ENCODE measurements at places on chromosomes 7 and 10.

DNA sequence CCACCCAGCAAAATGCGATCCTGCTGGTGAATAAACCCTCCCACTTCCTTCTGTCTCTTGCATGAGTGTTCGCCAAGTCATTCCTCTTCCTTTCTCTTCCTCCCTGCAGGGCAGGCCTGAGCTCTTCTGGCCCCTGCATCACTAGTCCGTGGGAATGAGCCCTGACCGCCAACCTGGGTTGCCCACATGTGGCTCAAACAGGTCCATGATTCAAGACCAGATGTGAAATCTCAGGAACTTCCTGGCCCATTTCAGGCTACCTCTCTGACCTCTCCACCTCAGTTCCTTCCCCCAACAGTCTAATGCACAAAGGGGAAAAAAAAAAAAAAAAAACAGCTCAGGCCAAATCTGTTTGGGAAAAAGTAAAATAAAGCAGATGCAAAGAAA lies 5.4 kb upstream of the YWHAG start:
- DNase-seq, result no peak

GRCh38 chr10:111384556-111384955 lies 307.7 kb downstream of the ADRA2A start:
- no peak for DNase-seq

DNA sequence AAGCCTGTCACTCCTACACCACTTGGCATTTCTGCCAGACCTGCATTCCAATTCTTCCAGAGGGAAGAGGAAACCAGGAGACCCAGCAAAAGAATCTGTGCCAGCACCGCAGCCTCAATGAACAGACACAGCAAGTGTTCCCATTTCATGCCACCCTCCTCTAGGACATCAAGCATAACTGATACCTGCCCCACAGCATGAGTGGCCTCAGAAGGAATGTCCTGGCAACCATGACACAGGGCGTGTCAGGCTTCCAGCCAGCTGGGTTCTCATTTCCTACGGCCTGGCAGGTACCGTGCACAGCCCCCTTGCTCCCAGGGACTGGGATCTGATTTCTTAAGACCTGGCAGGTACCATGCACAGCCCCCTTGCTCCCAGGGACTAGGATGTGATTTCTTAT lies 7.8 kb downstream of the MAD1L1 start:
- no peak for DNase-seq

DNA sequence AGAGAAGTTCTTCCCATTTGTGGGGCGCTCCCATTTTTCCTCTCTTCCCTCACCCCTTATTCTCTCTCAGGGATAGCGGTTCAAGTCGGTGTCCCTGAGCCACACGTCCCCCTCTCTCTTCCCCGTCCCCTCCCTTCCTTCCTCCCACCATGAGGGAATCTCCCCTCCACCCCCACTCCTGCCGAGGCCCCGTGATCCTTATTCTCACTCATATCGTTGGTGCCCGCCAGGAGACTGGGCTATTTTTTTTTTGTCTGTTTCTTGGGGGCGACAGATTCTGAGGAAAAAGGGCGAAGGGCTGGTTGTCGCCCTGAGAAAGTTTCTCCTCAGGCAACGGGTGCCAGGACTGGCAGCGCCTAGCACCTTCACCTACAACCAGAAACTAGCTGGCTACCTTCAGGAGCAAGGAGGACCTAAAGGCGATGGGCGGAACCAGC lies 723 bp downstream of the ZCWPW1 start:
- DNase-seq, result no peak

DNA sequence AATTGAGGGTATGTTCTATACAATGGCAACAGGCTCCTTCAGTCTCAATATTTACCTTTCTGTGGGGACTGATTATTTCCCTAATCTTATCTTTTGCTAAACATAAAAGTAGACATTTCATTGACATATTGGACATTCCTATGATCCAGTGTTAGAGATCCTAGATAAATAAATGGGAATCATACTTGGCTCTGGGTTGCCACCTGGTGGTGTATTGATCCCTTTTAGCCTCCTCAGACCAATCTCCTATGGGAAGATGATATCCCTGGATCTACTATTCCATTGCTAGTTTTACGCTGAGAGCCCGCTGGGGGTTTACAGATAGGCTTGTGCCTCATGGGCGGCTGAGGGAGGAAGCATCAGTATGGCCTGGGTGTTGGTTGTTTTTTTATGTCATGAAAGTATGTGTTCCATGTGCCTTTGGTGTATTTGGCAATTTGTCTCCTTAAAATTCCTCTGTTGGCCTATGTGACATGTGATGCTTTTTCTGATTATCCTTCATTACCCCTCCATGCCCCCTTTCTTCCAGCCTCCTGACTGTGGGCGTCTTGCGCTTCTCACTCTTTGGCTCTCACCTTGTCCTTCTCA lies 18.8 kb downstream of the CELF2 start:
- DNase-seq, result no peak

- DNase-seq, result no peak
Observed at GRCh38 chr7:1197997-1198625, 34.6 kb upstream of the UNCX start.

GRCh38 chr7:68485253-68485917 lies 1112.9 kb upstream of the AUTS2 start:
- DNase-seq, result no peak

DNA sequence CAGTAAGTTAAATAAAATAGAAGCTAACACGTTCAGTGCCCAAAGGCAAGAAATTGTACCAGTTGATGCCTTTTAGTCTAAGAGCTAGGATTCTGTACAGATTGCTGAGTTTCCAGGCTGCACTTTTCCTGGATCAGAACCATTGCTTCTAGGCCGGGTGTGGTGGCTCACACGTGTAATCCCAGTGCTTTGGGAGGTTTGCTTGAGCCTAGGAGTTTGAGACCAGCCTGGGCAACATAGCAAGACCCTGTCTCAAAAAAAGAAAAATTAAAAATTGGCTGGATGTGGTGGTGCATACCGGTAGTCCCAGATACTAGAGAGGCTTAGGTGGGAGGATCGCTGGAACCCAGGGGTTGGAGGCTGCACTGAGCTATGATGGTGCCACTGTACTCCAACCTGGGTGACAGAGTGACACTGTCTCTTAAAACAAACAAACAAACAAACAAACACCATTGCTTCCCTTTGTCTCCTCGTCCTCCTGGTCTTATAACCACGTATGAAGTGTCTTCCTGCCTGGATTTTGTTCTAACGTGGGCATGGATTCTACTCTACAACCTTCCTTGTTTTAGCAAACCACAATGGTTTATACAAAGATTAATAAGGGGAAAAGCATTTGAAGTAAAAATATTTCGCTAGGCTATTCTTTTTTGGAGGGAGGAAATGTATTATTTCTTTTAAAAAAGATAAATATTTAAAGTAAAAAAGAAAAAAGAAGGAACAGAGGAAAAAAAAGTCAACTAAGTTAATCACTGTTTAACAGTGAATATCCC lies 9.7 kb upstream of the CCNY start:
- DNase-seq, result no peak

- no peak for DNase-seq
Observed at GRCh38 chr7:129657363-129657762, 45.8 kb downstream of the NRF1 start.

GRCh38 chr10:130339911-130340310 lies 203.7 kb downstream of the GLRX3 start:
- DNase-seq, result no peak

GRCh38 chr10:1191752-1192151 lies 135.6 kb downstream of the WDR37 start:
- DNase-seq, result no peak

GRCh38 chr7:135562720-135563119 lies 5.0 kb downstream of the NUP205 start:
- no peak for DNase-seq

DNA sequence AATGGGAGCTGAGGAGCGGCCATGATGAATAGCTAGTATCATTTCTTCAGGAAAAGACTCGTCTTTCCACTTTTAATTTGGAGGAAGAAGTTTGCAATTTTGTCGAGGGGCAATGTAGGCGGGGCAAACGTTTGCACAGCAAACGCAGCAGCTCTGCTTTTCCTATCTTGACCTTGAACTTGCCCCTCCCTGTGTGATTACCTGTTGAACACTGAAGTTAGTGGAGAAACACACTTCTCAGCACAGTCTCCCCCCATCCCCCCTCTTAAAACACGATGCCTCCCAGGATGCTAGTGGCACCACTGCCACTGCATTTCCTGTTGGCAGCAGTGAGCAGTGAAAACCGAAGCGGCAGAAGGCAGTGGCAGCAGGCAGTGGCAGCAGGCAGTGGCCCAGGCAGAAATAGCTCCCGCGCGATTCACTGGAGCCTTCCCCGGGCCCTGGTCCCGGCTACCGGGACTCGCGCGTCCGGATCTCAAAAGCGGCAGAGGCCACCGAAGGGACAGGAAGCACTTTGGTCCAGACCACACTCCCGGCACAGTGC lies at the start of gene EPDR1:
EPDR1 (plus strand) TSS at position 336 of the 544 bp plus-strand sequence. CDS start 300 bp downstream, outside the sequence.
- DNase-seq, result no peak

DNA sequence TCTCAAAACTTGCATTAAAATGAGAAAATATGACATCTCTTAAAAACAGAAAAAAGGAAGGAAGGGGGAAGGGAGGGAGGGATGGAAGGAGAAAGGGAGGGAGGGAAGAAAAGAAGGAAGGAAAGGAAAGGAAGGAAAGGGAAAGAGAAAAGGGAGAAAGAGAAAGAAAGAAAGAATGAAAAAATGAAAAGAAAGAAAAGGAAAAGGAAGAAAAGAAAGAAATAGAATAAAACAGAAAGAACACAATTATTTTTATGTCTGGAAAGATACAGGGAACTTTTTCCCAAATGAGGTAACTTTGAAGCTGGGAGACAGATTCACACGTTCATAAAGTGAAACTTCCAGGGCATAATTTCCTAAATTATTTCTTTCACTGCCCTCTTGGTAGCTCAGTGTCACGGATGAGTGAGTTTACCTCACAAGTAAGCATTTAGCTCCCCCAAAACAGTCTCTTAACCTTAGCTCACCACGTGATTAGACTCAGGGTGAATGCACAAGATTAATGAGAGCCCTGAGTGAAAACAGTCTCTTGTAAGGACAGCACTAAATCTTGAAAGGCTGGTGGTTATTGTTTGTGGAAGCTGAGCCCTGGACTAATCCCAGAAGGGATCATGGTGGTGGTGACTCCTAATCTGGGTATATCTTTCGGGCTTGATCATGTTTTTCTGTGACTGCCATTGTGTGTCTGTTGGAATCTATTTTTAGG lies 74.1 kb upstream of the HDAC9 start:
- DNase-seq, result no peak

GRCh38 chr7:111362506-111363054 lies 199.7 kb downstream of the IMMP2L start:
- no peak for DNase-seq

- no peak for DNase-seq
Observed at GRCh38 chr10:72077275-72077990, 10.9 kb downstream of the SPOCK2 start.

- DNase-seq, result no peak
Observed at GRCh38 chr7:3073763-3074458, 30.2 kb upstream of the CARD11 start.

DNA sequence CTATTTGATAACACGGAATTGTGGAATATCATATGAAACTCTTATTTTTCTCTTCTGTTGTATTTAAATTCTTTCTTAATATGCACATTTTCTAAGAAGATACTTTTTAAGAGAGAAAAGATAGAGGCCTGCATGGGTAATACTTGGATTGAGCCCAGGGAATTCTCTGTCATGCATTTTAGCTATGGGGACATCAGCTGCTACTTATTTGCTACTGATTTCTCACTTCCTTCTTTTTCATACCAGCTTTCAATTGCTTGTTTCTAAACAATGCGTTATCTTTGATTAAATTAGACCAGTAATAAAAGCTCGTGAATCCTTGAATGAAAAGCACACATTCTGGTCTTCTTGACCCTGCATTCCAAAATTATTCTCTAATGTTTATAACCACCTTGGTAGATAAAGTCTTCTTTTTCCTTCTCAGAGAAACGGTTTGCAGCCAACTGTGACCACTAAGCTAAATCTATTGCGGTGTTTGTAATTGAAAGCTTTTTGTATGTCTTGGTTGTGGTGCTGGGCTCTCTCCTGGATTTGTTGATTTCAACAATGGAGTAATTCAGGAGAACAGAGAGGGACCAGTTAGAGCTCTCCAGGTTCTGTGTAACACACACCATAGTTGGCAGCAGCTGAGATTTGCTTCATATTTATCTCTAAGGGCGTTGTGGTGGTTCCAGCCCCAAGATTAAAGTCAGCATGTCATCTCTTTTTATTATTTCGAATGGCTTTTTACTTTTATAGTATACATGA lies 139.3 kb downstream of the PPP1R9A start:
- DNase-seq, result no peak

GRCh38 chr10:13907570-13907969 lies 320.8 kb downstream of the PRPF18 start:
- DNase-seq, result no peak

DNA sequence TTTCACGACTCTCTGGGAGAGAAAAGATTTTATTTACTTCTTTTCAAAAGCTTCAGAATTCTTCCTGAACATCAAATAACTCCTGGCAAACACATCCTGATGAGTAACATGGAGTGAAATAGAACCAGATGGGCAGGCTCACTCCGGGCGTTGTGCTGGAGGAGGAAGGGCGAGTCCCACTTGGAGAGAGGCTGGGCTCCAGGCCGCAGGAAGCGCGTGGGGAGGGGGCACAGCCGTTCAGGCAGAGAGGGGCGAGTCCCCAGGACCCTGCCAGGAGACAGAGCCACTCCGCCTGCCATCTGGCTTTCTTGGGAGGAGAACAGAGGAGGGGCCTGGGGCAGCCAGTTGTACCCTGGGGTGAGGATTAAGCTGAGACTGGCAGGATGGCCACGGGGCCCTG lies 265.9 kb upstream of the ZMIZ1 start:
- DNase-seq, result no peak

DNA sequence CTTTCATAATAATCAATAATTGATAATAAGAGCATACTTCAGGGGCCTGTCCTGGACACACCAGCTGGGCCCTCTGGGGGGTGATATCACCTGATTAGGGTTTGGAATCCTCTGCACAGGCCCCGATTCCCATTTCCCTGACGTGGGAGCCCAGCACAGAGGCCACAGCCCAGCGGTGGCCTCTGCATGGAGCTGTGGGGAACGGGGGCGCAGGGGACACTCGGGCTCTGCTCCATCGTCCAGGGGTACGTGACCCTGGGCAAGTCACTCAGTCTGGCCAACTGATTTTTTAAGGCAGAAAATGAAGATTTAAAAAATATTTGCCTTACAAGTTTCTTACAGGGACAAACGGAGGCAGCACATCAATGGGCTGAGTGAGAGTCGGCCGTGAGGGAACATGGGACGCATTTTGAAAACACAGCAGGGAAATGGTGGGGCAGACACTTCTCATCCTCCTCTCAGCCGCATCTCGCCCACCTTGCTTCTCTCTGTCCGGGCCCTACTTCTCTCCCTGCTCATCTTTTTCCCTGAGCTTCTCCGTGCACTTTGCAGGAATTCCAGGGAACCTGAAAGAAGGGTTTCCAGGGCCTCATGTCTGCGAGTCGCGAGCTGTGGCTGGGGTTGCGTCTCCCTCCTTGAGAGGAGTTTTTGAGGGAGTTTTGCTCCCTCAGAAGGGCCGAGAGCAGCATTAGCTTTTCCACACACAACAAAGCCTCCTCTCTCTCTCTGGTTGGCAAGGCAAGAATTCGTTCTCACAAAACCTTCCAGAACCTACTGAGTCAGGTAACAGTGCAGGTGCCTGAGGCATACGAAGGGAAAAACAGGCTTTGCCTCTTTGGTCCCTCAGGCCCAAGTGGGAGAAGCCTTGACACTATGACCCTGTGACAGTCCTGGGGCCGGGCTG lies 312.0 kb downstream of the WDR37 start:
- no peak for DNase-seq

All from stimulated activated CD4-positive, alpha-beta T cell treated with anti-CD3 and anti-CD28 coated beads, Interleukin-1b, Interleukin-23, amount 100 ng/mL, for 1 hour (primary cell).